ENCODE measurements at places on chromosomes 1 and 21. TPM values are rescaled to one million over a fixed set of nuclear protein-coding genes. Genes with fewer than 3 reads are reported as not detected.

FCGR3B gene
- total RNA-seq = 0.64 TPM

- ATAC-seq = no peak
Measured at GRCh38 chr21:42562816-42563215, 49.2 kb downstream of the SLC37A1 start.

MEX3A gene
- total RNA-seq = 1.7 TPM

GRCh38 chr1:48738356-48738755 is 38.3 kb downstream of the BEND5 start:
- ATAC-seq = no peak

OR2L8 gene
- not detected for total RNA-seq

Measured in esophagus mucosa (tissue), 1 donor.